ENCODE measurements at places on chromosomes 1 and 21. TPM values are rescaled to one million over a fixed set of nuclear protein-coding genes. Genes with fewer than 3 reads are reported as not detected.
A peak's percentile ranks its signal among the peaks of the same experiment; 100 is the strongest.

DNA sequence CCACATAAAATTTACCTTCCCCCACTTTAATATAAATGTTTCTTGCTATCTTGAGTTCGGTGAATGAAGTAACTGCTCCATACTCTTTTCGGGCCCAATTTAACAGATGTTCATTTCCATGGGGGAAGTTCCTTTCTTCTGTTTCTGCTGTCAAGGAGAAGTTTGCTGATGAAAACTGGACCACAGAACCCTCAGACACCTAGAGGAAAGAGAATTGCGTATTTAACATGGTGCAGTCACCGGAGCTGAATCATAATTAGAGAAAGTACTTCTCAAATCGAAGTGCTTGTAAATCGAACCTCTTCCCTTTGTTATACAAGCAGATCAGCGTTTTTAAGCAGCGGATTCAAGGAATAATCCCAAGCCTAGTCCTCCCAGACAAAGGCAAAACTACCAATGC lies 151.2 kb downstream of the TGFBR3 start:
- no peak for DNase-seq

DNA sequence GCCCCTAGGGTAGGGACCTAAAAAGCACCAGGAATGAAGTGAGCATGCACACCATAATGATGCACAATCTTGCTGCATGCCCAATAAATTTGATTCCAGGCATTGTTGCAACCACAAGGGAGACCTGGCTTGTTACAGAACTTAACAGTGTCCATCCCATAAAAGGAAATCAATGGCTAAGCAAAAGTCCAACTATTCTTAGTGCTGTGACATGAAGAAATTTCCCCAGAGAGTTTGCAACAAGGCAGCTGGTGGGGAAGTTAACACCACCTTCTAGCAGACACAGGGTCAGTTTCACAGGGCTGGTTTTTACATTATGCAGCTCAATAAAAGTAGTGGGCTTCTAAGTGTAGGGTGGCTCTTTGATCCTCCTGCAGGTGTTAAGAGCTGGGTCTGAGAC lies 221.1 kb downstream of the KCNJ6 start:
- no peak for DNase-seq

- no peak for DNase-seq
Observed at GRCh38 chr1:143680304-143680703, 291.5 kb downstream of the FAM72C start.

- DNase-seq, result no peak
Observed at GRCh38 chr1:94798462-94798861, 21.7 kb upstream of the SLC44A3 start.

DNA sequence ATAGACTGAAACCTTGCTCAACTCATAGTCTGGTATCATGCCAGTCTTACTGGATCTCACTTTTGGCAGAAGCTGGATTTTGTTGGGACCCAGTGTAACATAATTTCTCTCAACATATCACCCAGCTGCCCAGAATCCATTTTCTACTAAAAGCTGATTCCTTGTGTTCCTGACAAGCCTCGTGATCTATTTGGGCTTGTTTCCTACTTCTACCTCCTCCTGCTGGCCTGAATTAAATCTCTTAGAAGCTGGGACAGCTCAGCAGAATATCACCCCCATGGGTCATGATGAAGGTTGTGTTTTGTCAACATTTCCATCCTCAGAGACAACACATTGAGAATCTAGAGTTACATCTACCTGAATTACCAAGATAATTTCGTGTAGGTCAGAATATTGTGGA lies 7.7 kb downstream of the GOLT1A start:
- peak; percentile 59 for DNase-seq

DNA sequence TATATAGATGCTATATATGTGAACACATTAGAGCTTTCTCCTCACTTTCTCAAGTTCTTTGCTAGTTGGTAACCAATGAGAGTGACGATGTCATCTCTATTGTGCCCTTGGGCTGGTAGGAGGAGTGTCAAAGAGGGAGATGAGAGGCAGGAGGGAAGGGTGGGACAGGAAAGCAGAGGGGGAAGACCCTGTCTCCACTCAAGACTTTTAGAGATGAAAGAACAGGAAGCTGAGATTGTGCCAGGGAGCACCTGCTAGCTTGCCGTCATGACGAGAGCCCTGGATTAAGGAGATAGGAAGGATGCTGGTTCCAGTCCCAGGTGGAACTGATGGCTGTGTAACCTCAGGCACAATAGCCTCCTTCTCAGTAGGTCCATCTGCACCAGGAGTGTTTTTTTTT lies 16.7 kb downstream of the CNR2 start:
- DNase-seq, result no peak

- no peak for DNase-seq
Observed at GRCh38 chr21:10273196-10273595, 248.2 kb upstream of the TPTE start.

DNA sequence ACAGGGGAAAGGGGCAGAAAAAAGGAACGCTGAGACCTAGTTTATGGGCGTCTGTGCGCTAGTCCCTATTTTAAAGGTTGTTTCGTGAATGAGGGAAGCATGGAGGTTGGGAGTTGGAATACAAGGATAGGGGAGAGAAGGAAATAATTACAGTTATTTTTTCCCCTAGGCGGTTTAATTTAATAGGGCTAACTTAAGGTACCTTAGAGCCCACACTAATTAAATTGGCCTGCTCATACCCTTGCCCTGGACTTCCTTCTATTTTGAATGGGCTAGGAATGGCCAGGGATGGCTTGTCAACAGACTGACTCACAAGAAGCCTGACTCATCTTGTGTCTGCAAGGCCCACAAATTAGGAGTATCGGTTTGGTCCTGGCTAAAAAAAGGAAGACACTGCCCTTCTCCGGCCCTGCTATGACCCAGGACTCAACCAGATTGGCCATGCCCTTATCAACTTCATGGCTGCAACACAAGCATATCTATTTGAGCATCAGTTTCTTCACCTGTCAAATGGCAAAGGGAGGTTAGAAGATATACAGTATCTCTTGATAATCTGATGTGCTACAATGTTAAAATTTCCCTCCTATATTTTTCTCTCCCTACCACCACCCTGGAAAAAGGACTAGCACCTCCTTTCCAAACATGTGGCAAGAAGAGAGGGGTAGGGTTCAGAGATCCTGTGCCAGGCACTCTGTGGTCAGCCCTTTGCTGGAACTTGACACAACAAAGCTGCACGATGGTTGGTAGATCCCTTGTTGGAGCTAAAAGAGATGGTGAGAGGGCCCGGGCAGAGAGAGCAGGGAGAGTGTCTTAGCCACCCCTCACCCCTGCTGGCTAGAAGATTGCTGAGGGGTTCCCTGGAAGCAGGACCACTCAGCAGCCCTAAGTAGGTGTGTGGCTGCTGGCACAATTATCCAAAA lies 2.2 kb upstream of the SSBP3 start:
- peak; percentile 80 for DNase-seq

- no peak for DNase-seq
Observed at GRCh38 chr1:9161963-9162362, 33.1 kb upstream of the GPR157 start.

GRCh38 chr1:29801003-29801402 lies 564.7 kb downstream of the PTPRU start:
- DNase-seq, result no peak

DNA sequence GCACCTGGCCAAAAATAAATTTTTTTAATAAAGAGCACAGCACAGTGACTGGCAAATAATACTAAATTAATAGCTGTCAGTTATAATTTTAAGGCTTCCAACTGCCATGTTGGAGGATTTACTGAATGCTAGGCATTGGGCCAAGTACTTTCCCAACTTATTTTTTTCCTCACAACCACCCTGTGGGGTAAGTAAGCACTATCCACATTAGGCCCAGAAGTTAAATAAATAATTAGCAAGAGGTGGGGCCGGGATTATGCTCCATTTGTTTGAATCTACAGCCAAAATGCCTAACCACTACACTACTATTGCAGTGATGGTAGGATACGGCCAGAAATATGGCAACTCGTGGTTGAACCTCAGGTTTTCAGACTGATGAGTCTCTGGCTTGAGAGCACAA lies 4.6 kb upstream of the TRNAU1AP start:
- DNase-seq, result no peak

- no peak for DNase-seq
Observed at GRCh38 chr1:66258404-66259105, 275.4 kb upstream of the SGIP1 start.

DNA sequence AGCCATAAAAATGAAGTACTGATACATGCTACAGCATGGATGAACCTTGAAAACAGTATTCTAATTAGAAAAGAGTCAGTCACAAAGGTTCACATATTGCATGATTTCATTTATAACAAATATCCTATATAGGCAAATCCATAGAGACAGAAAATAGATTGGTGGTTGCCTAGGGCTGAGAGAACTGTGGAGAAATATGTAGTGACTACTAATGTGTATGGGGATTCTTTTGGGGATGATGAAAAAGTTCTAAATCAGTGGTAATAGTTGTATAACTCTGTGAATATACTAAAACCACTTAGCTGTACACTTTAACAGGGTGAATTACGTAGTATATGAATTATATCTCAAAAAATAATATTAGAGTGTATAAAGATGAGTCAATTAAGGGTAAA lies 45.8 kb downstream of the RNF115 start:
- no peak for DNase-seq

DNA sequence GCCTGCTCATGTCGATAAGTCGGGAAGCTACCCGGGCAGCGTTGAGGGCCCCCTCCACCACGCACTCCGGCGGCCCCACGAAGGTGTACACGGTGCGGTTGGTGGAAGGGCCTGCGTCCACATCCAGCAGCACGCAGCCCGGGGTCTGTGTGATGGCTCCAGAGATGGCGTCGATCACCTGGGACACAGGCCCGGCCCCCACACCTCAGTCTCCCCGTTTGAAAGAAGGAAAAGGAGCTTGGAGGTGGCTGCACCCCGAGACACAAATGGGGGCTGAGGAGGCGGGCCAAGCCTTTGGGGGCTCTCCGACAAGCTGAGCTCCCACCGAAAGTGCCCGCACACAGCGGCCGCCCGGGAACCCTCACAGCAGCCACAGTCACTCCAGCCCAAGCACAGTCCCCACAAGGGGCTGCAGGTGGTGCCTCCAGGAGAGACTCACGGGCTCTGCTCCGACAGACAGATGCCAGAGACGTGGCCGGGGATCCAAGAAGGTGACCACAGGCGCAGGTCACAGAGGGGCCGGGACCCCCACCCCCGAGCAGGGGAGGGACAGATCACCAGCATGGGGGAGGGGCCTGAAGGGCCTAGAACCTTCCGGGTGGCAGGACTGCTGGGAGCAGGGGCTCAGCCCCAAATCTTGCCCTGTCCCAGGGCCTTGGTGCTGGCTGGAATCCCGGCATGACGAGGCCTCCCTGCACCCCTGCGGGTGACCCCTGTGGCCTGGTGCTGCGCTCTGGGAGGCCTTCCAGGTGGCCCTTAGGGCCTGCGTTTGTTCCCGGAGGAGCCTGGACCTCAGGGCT lies 1.0 kb downstream of the FTCD start:
- no peak for DNase-seq

- DNase-seq, result no peak
Observed at GRCh38 chr1:30765556-30766434, 8.2 kb upstream of the LAPTM5 start.

DNA sequence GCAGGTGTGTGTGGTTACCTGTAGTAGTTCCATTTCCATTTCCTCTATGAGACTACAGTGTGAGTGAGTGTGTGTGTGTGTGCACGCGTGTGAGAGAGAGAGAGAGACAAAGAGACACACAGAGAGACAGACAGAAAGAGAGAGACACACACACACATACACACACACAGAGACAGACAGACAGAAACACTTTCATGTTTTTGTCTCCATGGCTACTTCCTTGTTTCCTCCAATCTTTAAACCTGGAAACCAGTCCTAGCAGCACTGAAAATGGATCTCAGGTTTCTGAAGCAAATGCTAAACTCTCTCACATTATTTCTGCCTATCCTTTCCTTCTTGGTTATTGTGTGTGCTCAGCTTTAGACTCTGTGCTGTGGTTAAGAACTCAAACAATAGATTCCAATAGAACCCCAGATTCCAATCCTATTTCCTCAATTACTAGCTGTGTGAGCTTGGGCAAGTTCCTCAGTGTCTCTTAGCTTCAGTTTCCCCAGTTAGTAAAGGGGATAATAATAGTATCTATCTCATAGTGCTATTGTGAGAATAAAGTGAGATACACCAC lies 22.4 kb upstream of the ABCD3 start:
- no peak for DNase-seq

DNA sequence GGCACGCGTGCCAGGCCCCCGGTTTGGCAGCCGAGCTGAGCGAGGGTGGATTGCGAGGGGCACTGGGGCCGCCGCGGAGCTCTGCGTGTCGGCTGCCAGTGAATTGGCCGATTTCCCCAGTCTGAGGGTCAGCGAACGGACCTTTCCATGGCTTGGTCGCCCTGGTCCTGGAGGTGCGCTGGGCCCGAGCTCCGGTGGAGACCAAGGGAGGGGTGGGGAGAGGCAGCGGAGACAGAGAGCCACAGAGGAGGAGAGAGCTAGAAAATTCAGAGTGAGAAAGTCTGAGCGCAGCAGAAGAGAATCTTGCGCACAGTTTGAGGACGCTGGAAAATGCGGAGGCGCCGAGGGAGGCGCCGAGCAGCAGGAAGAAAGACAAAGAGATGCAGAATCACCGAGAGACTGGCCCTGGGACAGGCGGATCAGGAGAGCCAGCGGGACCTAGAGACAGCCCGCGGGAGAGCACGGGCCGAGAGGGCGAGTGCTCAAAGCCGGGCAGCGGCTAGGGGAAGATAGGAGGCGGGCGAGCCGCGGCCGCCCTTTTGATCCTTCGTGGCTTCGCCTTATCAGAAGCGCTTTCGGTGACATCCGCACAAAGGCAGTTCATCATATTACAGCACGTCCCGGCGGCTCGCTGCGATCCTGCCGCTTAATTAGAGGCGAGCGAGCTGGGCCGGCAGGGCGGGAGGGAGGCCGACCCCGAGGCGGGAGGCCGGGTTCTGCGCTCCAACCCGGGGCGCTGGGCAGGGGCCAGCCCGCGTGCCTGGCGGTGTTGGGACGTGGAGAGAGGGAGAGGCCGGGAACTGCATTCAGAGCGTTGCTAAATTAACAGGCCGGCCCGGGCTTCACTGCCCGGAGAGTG lies 12.7 kb downstream of the PAX7 start:
- peak; percentile 5 for DNase-seq

- no peak for DNase-seq
Observed at GRCh38 chr1:183911285-183911684, 106.4 kb downstream of the RGL1 start.

DNA sequence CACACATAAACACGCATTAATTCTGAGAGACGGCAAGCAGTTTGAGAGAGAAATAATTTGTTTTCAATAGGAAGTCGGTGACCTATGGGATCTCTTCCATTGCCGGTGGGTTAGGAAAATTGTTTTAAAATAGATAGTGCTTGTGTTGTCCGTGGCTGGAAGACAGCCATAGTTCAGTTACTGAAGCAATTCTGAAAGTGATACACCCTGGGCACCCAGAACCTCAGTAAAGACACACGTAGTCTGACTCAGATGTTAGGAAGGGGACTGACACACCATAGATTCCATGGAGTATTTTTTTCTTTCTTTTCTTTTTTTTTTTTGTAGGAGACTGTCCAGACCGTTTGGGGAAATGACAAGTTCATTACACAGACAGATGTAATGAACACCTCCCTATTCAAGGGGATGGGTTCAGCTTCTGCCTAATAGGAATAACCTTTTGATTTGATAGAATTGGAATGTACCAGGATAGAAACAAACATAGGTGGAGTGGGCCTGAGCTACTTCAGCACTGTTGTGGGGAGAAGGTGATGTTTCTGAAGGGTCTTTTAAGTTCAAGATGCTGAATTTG lies 1.6 kb downstream of the C1orf21 start:
- DNase-seq, result peak; percentile 17

Gene CNR2
- not detected for total RNA-seq

Gene KRTAP11-1
- total RNA-seq, result not detected

Gene NECAP2
- 263 TPM for total RNA-seq

Gene RAB7B
- not detected for total RNA-seq

Gene SPRR5
- total RNA-seq, result not detected

Gene MYBPH
- total RNA-seq, result not detected

Gene GSTM1
- total RNA-seq, result 8.5 TPM

Gene DUSP10
- total RNA-seq, result 5.8 TPM

Gene ILDR2
- total RNA-seq, result 1.0 TPM
